ENCODE measurements at places on chromosomes 16 and 17. TPM values are rescaled to one million over a fixed set of nuclear protein-coding genes. Genes with fewer than 3 reads are reported as not detected.

The ST6GALNAC2 gene
- total RNA-seq, result 1.0 TPM

The TAC4 gene
- not detected for total RNA-seq

The MAPT gene
- total RNA-seq, result 1.3 TPM

The SHISA9 gene
- not detected for total RNA-seq

DNA sequence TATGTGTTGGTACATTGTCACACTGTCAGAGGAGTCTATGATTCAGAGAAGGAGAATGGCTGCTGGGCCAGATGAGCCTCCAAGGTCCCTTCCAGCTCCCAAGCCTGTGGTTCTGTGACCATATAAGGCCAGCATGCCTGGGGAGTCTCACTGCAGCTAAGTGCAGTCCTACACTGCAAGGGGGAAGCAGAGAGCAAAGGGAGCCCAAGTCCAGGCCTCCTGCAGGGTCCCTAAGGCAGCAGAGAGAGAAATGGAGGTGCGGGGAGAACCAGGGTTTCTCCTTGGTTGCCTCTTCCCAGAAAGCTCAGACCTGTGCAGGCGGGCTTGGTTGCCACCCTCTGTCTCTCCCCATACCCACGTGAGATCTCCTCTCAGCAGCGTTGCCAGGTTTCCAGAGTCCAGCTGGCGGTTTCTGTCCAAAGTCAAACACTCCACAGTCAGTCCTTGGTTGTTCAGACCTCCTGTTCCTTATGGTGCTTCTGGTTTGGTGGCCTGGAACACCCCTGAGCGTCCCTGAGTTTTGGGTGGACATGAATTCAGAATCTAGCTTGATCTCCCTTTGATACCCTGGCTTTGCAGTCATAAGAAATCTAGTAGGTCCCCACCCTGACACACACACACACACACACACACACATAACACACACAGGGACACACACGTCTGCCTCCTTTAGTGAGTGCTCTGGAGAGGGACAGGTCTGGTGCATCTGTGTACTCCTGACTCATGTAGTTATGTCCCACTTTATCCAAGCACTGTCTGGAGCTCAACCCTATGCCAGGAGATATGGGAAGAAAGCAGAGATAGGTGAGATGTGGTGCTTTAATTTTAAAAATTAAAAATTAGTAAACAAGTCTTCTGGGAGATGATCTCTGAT, 78.8 kb downstream of the GNAO1 start:
- DNase-seq, result peak; percentile 70

- no peak for DNase-seq
Observed at GRCh38 chr17:42684929-42685556, 2.7 kb downstream of the CNTNAP1 start.

DNA sequence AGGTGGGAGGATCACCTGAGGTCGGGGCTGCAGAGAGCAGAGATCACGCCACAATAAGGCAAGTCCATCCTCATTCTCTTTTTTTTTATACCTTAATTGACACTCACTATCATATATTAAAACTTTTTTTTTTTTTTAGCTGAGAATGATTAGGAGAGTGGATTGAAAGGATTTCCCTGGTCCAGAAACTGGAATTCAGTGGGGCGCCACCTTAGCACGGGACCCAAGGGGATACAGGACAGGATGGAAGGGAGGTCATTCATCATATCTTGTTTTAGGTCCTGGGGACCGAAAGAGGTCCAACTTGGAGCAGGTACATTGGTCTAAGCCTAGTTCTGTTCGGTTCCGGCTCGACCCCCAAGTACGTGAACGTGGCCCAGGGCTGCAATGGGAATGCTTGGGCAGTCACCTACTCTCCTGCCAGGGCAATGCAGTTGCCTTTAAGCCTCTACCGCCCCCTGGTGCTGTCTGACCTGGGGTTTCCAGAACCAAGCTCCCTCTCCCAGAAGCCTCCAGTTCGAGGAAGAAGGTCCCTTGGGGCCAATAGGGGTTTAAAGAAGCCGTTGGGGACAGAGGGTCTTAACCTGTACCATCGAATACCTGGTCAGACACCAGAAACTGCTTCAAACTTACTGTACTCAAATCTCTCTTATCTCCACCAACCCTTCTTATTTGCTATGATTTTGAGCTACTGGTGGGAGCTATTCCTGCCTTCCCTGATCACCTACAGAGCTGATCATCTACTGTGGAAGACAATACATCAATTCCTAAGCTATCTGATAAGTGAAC, 19.9 kb upstream of the GPATCH8 start:
- peak; percentile 74 for DNase-seq

DNA sequence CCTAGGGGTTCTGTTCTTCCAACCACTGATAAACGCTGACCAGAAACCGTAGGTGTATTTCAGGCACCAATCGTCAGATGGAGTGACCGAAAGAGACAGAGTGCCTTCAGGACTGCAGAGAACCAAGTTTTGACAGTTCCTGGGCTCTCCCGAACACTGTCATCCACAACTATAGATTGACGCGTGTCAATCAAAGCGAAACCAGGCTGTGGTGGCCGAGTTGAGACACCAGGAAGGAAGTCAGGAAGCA, 11.9 kb upstream of the AURKB start:
- DNase-seq, result no peak

DNA sequence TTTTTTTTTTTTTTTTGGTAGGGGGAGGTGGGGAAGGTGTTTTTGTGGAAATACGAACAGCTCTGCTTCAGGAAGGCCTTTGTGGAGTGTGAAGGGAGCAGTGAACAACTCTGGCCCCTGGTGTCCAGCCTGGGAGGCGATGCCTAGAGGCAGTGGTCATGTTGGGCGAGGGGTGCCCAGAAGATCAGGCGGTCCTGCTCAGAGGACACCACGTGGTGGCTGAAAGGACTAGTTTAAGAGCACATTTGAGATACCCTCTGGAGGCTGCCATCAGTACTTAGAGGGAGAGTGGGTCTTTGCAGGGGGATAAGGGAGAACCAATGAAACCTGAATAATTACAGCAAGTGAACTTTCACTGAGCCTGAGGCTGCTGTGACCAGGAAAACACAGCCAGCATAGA, 40.1 kb upstream of the RHOT1 start:
- DNase-seq, result no peak

DNA sequence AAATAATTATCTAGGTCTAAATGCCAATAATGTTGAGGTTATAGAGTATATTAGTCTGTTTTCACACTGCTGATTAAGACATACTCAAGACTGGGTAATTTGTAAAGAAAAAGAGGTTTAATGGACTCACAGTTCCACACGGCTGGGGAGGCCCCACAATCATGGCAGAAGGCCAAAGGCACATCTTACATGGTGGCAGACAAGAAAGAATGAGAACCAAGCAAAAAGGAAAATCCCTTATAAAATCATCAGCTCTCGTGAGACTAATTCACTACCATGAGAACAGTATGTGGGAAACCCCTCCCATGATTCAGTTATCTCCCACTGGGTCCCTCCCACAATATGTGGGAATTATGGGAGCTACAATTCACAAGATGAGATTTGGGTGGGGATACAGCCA, 2.9 kb upstream of the KATNB1 start:
- DNase-seq, result no peak
